SJSA1 (cell line): ENCODE measurements at places on chromosomes 11 and 22. TPM values are rescaled to one million over a fixed set of nuclear protein-coding genes. Genes with fewer than 3 reads are reported as not detected.
A peak's percentile ranks its signal among the peaks of the same experiment; 100 is the strongest.

SPDYC gene
- not detected in 2 replicates for total RNA-seq

PHOX2A gene
- not detected in 2 replicates for total RNA-seq

TNKS1BP1 gene
- 27.1 and 32.1 TPM in 2 replicates for total RNA-seq

DNA sequence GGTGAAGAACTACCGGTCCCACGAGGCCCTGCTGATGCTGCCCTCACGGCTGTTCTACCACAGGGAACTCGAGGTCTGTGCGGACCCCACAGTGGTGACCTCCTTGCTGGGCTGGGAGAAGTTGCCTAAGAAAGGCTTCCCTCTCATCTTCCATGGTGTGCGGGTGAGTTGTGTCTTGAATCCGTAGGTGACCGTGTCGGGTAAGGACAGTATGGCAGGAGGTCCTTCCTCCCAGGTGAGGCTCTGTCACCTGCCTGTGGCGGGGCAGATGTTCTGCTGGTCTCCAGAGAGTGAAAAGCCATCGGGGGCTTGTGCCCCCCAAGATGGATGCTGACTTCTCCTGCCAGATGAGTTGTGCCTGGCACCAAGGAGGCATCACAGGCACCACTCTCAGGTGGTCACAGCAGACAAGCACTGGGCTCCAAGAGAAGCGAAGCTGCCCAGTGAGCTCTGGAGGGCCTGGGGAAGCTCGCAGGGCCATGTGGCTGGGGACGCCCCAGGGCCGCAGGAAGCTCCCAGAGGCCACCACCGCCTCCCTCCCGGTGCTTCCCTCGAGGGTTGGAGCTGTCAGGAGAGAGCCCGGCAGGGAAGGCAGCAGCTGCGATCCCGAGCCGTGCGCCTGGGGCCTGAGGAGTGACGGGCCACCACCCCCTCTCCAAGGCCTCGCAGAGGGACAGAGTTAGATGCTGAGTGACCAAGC is 17.3 kb upstream of the PANX2 start:
- peak; percentile 38 for DNase-seq

- DNase-seq = no peak
These were observed 38.7 kb downstream of the WNT11 start for GRCh38 chr11:76167590-76167989.
